ENCODE measurements at places on chromosomes 4 and X.
A peak's percentile ranks its signal among the peaks of the same experiment; 100 is the strongest.

GRCh38 chr4:83074086-83074704 lies 39.2 kb downstream of the COPS4 start:
- DNase-seq = no peak

GRCh38 chrX:68831405-68832100 lies 2.7 kb downstream of the EFNB1 start:
- DNase-seq = no peak

- DNase-seq = no peak
Measured at GRCh38 chr4:23365086-23365485, 524.8 kb downstream of the PPARGC1A start.

- no peak for DNase-seq
Measured at GRCh38 chr4:26402458-26402857, 81.6 kb downstream of the RBPJ start.

GRCh38 chrX:8179656-8180055 lies 8.6 kb upstream of the VCX2 start:
- DNase-seq = no peak

DNA sequence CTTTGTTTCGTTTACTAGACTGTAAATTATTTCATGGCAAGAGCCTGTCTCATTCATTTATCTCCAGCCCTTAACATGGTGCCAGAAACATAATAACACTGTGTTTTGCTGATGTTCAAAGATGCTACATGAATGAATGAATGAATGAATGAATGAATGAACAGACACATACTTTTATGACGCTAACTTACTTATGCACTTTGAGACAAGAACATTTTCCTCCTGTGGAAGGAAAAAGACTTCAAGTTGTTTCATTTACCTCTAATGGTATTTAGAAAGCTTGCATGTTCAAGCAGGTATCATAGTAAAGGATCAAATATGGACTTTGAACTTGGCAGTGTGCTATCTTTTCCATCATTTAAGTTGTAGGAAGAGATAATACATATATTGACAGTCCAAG lies 131.6 kb downstream of the GLRA2 start:
- no peak for DNase-seq

GRCh38 chr4:84688605-84689004 lies 105.7 kb downstream of the CDS1 start:
- no peak for DNase-seq

GRCh38 chrX:152806035-152806434 lies 24.5 kb downstream of the CETN2 start:
- DNase-seq = no peak

DNA sequence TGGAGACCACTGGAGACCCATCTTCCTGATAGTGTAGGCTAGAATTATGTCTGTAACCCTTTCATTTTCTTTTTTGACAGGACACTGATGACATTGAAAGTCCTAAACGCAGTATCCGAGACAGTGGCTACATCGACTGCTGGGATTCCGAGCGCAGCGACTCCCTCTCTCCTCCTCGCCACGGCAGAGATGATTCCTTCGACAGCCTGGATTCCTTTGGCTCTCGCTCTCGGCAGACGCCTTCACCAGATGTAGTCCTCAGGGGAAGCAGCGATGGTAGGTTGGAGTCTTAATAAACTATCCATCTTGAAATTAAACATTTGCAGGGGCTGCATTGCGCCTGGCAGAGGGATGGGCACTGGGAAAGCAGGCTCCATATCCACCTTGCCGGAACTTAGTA lies 75.4 kb downstream of the LIMCH1 start:
- DNase-seq = no peak

DNA sequence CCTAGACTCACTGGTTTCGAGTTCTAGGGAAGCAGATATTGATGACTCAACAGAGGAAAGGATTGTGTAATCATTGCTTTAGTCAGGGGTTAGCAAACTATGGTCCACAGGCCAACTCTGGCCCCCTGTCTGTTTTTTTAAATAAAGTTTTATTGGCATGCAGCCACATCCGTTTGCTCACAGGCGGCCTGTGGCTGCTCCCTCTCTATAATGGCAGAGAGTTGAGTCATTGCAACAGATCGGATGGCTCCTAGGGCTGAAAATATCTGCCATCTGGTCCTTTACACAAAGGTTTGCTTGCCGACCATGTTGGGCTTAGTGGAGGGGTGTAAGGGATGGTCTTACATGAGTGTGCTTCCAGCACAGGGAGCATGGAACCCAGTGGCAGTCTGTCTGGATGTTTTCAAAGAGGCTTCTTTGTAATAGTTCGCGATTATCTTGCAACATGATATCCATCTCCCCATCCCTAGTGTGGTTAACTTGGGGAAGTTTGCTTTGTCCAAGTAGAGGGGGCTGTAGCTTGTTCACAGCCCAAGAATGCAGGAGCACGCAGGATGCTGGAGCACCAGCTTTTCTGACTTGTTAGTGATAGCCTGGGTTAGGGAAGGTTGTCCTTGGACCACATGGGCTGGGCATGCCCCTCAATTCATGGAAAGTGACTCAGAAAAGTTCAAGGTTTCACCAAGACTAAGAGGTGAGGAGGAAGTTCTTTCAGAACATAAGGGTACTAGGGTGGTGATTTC lies 59.3 kb upstream of the CLDN34 start:
- DNase-seq = no peak

GRCh38 chrX:107551546-107551945 lies 76.8 kb upstream of the PRPS1 start:
- no peak for DNase-seq

DNA sequence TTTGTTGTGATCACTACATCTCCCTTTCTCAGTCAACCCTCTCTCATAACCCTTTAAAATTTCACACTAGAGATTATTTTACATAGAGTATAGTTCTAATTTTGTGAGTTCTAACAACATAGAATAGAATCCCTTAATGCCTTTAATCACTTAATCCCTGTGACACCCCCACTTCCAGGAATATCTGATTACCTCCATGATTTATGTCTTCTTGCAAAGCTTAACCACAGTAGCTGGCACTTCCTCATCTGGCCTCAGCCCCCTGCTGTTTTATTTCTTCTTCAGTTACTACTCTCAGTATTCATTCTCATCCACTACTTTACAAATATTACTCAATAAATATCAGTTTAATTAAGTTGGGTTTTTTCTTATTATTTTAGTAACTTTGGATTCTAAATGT lies 340.9 kb downstream of the CENPC start:
- DNase-seq = no peak

DNA sequence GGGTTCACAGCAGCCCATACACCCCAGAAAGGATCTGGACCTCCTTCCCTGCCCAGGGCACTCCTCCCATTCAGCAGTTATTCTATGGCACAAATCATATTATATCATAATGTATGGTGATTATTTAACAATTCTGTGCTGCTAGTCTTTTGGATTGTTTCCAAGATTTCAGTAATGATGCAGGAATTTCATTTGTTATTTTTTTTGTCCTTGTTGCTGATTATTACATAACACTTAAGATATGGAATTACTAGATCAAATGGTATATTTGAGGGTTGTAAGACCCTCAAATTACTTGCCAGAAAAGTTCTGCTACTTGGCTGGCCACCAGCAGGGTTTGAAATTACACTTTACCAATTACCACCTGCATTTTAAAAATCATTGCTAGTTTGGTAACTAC lies 36.4 kb downstream of the QDPR start:
- no peak for DNase-seq

DNA sequence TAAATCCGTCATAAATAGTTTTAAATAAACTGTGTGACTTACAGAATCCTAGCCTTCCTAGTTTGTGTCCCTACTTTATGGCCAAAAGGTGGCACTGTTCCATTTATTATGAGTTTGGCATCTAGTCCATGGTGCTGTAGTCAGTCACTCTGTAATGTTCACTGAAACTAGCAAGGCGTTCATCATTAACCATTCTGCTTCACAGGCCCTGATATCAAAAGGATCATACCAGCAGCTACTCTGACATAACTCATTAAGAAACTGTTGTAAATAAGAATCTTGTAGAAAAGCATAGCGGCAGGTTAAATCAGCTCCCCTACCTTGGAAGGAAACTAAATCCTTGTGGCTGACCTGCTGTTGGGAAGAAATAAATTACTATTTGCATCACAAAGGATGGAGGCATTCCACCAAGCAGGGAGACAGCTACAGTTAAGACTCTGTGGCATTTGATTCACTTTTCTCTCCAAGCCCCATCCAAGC lies 919.6 kb upstream of the DIAPH2 start:
- no peak for DNase-seq

- no peak for DNase-seq
Measured at GRCh38 chr4:37537484-37537883, 148.7 kb downstream of the RELL1 start.

DNA sequence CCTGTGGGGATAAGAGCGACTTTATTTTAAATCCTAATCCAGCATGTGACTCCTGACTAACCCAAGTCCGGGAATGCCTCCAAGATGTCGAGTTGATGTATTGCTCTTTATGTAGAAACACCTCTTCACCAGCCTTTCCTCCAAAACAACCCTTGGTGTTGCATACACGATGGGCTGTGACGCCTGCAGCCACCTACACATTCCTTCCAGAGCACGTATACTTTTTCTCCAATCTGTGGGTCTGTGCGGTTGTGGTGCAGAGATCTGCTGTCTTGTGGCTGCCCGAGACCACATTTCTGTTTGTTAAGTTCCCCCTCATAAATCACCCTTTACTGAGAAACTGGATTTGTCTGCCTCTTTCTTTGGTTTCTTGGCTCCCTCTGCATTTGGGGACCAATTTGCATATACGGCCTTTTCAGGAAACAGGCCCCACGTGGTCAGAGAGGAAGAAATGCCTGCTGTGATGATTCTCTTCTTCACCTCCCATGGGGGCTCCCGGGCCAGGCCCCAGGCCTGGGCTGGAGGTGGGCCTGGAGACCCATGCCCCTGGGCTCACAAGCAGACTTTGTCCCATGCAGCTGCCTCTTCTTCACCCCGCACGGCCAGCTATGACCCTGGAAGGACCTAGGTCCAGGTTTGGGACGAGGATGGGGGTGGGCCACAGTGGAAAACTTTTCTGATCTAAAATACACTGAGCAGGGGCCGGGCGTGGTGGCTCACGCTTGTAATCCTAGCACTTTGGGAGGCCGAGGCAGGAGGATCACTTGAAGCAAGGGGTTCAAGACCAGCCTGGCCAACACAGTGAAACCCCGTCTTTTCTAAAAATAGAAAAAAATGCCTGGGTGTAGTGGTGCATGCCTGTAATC lies 21.4 kb upstream of the AFAP1 start:
- peak; percentile 34 for DNase-seq

- no peak for DNase-seq
Measured at GRCh38 chrX:151169783-151170182, 6.6 kb upstream of the GPR50 start.

DNA sequence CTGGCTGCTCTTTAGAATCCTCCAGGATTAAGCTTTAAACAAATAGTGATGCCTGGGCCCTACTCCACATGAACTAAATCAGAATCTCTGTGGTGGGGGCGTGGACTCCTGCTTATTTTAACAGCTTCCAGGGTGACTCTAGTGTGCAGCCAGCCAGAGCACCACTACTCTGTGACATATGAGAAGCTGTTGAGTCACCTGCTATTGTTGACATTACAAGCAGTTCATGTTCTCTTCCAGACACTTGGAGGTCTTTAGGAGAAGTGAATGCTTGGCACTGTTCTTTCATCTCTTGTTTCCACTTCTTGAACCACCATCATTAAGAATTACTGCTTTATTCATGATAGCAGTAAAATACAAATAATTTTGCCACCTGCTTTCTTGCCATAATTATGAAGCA lies 426 bp upstream of the C4orf51 start:
- DNase-seq = no peak

- no peak for DNase-seq
Measured at GRCh38 chr4:1554876-1555265, 129.2 kb downstream of the FAM53A start.

DNA sequence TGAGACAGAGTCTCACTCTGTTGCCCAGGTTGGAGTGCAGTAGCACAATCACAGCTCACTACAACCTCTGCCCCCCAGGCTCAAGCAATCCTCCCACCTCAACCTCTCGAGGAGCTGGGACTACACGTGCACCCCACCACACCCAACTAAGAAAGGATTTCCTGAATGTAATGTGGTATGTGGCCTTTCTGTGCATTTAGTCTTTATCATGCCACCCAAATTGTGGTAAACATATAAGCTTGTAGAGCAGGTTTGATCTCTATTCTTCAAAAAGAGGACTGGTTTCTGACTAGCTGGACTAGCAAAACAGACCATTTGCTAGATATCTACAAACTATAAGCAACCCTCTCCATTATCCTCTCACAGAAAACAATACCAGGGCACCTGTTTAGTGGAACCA lies 33.6 kb downstream of the ELOVL6 start:
- DNase-seq = no peak

GRCh38 chr4:53267026-53267425 lies 98.8 kb downstream of the SCFD2 start:
- DNase-seq = no peak

DNA sequence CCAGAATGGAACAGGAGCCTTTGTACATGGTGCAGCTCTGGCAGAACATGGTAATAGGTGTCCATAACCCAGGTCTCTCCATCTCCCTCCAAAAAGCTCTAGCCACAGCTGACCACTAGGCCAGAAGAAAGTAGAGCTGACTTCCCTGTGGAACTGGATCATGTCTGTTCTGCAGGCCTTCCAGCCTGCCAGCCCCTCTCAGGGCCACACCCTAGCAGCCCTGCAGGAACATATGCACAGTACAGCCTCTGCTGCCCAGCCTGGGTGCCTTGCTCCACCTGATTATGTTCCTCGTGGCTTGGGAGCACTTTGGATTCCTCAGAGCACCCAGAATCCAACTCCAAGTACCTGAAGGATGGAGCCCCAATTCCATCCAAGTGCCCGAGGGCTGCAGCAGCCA lies 12.0 kb downstream of the NDST3 start:
- no peak for DNase-seq

GRCh38 chrX:131816551-131817136 lies 206.5 kb upstream of the STK26 start:
- peak; percentile 73 for DNase-seq

DNA sequence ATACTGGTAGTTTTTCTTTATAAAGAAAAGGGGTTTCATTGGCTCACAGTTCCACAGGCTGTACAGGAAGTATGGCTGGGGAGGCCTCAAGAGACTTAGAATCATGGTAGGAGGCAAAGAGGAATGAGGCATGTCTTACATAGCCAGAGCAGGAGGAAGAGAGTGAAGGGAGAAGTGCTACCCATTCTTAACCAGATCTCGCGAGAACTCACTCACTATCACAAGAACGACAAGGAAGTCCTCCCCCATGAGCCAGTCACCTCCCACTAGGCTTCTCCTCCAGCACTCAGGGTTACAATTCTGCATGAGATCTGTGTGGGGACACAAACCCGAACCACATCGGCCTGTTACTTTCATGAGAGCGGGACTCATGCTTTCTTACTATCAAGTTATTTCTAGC lies 240.5 kb downstream of the TENM3 start:
- no peak for DNase-seq

- DNase-seq = no peak
Measured at GRCh38 chr4:52659722-52660261, 691 bp upstream of the USP46 start.

- no peak for DNase-seq
Measured at GRCh38 chr4:74623041-74623440, 171.3 kb downstream of the BTC start.

Data from omental fat pad (tissue), 4 donors.